ENCODE measurements at places on chromosomes 16 and 17. TPM values are rescaled to one million over a fixed set of nuclear protein-coding genes. Genes with fewer than 3 reads are reported as not detected.

The SPATA22 gene
- not detected for total RNA-seq

The SLC12A3 gene
- not detected for total RNA-seq

The TMEM97 gene
- total RNA-seq: 4.1 TPM

The GNGT2 gene
- 1.5 TPM for total RNA-seq

The CDH3 gene
- total RNA-seq: 0.32 TPM

The EME1 gene
- total RNA-seq: 0.81 TPM

The FAM171A2 gene
- total RNA-seq: 0.25 TPM

Data from CD4-positive, CD25-positive, alpha-beta regulatory T cell (primary cell).